ENCODE measurements at places on chromosomes 12 and 14.

GRCh38 chr12:54173066-54173726, 15.6 kb downstream of the SMUG1 start:
- peak; percentile 20 for DNase-seq

- DNase-seq, result no peak
Observed at GRCh38 chr12:124586756-124587155, 19.3 kb upstream of the NCOR2 start.

GRCh38 chr14:81455390-81455789, 55.3 kb upstream of the STON2 start:
- DNase-seq, result peak; percentile 83

DNA sequence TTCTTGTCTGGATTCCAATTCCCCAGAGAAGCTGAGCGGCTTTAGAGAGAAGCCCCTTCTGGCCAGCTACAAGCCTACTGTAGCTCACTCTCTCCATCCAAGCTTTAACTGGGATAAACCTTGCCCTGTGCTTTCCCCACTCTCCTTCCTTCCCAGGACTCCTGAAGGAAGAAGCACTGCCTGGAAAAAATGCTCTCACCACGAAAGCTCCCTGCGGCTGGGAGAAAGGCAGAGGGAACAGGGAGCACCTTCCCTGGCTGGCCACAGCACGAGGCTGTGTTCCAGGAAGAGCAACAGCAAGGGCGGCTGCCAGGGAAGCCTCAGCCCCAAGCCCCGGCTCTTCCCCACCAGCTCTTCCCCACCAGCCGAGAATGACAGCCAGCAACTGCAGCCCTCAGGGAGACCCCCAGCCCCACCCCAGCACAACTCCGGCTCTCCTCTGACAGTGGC, 40.8 kb upstream of the PNMA1 start:
- DNase-seq, result no peak

- no peak for DNase-seq
Observed at GRCh38 chr12:105455261-105455660, 124.8 kb downstream of the C12orf75 start.

- DNase-seq, result no peak
Observed at GRCh38 chr12:62196146-62196545, 64.1 kb upstream of the USP15 start.

- no peak for DNase-seq
Observed at GRCh38 chr14:99032759-99033158, 239.2 kb downstream of the BCL11B start.

GRCh38 chr12:86194721-86195120, 61.5 kb downstream of the MGAT4C start:
- DNase-seq, result no peak

GRCh38 chr14:74586681-74587362, 25.2 kb downstream of the LTBP2 start:
- no peak for DNase-seq

DNA sequence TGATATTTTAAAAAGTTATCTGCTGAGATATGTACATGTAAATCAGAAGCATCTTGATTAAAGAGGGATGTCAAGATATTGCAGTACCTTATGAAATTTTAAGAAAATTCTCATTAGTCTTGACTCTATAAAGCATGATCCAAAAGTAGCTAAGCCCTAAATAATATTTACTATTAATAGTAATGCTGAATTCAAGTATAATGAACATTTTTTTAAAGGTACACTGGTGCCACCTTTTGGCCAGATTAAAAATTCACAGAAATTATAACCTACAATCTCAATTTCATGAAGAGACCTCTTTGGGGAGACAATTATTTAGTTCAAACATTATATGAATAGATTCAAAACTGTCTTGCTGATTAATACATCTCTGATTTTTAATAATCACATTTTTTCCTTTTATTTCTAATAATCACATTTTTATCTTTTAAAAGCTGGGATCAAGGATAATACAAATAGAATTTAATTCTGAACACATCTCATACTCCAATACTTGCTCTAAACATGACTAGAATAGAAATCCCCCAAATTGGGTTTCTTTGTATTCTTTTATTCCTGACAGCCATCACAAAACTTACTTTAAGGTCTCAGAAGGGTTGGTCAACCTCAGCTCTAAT, 13.4 kb downstream of the AKAP5 start:
- DNase-seq, result peak; percentile 73

DNA sequence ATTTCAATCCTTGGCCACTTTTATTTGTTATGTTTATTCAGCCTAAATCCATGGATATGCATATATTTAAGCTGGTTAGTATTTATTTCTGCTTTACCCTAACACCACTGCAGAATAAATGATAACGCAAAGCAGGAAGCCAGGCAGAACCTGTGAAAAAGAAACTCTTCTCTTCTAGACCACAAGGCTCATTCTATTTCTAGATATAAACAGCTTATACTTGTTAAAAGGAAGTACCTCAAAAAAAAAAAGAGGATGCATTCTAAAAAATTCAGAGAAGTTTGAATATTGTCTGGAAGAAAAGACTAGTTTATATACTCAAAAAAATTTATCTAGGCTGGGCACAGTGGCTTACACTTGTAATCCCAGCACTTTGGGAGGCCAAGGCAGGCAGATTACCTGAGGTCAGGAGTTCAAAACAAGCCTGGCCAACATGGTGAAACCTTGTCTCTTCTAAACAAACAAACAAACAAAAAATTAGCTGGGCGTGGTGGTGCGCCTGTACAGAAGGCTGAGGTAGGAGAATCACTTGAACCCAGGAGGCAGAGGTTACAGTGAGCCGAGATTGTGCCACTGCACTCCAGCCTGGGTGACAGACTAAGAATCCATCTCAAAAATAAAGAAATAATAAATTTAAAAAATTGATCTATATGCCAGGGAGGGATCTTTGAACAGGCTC, 55.8 kb downstream of the GALNT4 start:
- no peak for DNase-seq

- no peak for DNase-seq
Observed at GRCh38 chr12:130780325-130780724, 58.7 kb downstream of the STX2 start.

GRCh38 chr12:111841236-111841749, 735 bp upstream of the MAPKAPK5 start:
- no peak for DNase-seq

- no peak for DNase-seq
Observed at GRCh38 chr14:21686468-21686867, 12.8 kb upstream of the OR4E1 start.

DNA sequence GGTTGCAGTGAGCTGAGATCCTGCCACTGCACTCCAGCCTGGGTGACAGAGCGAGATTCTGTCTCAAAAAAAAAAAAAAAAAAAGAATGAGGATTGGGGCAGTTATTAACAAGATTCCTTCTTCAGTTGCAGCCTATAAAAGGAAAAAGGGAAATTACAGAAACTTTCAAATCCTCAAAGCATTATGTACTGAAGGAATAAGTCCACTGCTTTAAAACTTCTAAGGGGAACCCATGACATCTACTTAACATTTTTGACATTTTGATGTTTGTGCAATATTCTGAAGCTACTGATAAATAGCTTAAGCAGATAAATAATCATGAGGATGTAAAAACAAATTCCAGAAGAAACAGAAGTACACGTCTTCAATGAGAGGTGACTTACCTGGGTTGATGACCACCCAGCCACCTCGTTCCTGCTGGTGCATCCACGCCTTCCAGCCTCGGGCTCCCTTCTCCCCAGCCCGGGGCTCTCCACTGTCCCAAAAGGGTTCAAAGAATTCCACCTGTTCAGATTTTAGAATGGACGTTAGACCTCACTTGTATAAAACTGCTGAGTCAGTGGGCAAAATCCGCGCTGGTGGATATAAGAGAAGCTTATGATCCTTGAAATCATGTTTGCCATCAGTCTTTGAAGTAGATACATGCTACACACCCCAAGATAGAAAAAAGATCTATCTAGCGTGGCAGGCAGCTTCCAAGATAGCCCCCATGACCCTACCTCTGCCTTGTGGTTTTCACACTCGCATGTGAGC, 33.7 kb downstream of the NRDE2 start:
- DNase-seq, result no peak

DNA sequence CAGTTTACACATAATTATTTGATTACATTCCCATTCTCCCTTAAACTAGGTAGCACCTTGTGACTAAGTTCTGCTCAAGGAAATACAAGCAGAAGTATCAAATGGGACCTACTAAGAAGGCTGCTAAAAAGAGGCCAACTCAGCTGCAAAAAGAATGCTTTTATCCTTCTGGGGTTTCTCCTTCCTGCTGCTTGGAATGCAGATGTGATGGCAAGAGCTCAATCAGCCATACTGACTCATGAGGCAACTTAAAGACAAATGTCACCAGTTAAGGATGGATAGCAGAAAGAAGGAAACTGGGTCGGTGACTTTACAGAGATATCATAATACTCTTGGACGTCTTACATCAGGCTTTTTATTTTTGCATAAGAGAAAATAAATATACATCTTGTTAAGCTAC, 38.0 kb upstream of the RAP1B start:
- DNase-seq, result no peak

GRCh38 chr14:83534995-83535394, 1994.9 kb upstream of the FLRT2 start:
- DNase-seq, result no peak

Measured in inflammatory macrophage treated with lipopolysaccharide for 1 hour (primary cell).